ENCODE measurements at places on chromosomes 6 and 20.

GRCh38 chr6:78808356-78808891, 58.9 kb upstream of the IRAK1BP1 start:
- no peak for DNase-seq

- no peak for DNase-seq
These were observed 24.4 kb upstream of the ARID1B start for GRCh38 chr6:156752666-156753301.

GRCh38 chr20:24643731-24644626, 174.6 kb downstream of the SYNDIG1 start:
- DNase-seq, result no peak

DNA sequence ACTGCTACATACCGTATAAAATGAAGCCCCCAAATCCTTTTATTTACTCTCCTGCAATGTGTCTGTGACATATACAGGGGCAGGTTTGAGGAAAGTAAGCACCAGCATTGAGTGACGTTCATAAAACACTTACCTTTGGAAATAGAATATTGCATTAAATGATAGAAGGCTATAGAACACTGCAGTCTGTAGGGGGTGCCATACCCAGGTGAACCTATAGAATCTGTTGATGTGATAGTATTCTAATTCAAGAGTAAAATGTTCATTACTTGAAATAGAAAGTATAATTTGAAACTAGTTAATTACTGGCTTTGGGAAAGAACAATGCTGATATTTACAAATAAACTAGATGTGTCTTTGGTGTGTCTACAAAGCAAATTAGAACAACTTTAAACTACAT, 47.0 kb upstream of the PRL start:
- no peak for DNase-seq

DNA sequence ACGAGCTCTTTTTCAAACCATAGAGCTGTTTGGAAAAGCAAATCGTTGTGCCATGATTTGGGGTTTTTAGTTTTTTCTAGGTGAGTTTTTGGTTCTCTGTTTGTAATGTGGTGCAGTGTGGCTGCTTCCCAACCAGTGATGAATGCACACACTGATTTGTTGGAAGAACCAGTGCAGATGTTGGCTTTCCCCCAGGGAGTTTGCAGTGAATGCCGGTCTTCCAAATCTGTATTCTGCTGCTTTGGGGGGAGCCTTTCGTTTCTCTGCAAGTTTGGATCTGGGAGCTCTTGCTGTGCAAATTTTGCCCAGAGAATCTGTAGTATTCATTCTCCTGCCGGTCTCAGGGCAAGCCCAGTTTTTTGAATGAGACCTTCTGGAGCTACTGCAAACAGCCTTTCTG, 14.5 kb downstream of the HECA start:
- no peak for DNase-seq

GRCh38 chr6:139565591-139565990, 191.1 kb upstream of the CITED2 start:
- no peak for DNase-seq
